ENCODE measurements at places on chromosomes 12 and 14. TPM values are rescaled to one million over a fixed set of nuclear protein-coding genes. Genes with fewer than 3 reads are reported as not detected.

C14orf39 gene
- not detected for total RNA-seq

MYH6 gene
- total RNA-seq = 2.1 TPM

SYT10 gene
- total RNA-seq = not detected

AQP6 gene
- not detected for total RNA-seq

STAC3 gene
- total RNA-seq = 4.2 TPM

DIO2 gene
- not detected for total RNA-seq

DNA sequence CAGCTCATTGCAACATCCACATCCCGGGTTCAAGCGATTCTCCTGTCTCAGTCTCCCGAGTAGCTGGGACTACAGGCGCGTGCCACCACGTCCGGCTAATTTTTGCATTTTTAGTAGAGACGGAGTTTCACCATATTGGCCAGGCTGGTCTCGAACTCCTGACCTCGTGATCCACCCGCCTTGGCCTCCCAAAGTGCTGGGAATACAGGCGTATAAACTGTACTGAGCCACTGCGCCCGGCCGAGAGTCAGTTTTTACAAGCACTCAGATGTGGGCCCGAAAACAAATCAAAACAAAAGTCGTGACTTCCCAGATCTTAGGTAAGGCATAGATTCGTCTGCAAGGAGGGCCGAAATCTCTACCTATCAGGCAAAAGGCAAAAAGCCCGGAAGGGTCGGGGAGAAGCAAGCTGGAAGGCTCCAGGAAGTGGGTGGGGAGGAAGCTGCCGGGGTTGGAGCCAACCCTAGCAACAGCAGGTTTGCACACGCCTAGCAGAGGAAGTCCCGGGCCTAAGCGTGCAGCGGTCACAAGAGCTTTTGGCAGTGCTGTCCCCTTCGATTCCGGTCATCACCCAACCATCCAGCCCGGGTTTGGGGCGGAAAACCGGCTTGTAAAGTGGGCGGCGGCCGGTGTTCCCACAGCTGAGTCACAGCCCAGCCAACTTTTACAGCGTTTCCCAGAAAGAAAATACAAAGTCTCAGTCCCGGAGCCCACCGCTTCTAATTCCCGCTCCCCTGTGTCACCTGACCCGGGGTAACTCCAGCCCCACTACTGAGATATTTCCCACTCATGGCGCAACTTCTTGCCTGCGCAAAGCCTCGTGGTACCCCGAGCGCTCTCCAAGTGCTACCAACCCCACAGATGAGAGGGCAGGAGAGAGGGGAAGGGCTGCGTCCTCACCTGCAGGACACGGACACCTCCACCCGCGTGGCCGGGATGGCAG is 583 bp downstream of the CPNE8 start:
- peak overlapping the region; percentile 98 for H3K4me3 ChIP-seq
- H3K27ac ChIP-seq = peak overlapping the region; percentile 62
- peak; percentile 50 for DNase-seq
- peaks cover 32% of the 10 kb centered on the region for H3K4me1 ChIP-seq
- no peaks in the 10 kb centered on the region for H3K36me3 ChIP-seq
- H3K27me3 ChIP-seq = peaks cover 21% of the 10 kb centered on the region

DNA sequence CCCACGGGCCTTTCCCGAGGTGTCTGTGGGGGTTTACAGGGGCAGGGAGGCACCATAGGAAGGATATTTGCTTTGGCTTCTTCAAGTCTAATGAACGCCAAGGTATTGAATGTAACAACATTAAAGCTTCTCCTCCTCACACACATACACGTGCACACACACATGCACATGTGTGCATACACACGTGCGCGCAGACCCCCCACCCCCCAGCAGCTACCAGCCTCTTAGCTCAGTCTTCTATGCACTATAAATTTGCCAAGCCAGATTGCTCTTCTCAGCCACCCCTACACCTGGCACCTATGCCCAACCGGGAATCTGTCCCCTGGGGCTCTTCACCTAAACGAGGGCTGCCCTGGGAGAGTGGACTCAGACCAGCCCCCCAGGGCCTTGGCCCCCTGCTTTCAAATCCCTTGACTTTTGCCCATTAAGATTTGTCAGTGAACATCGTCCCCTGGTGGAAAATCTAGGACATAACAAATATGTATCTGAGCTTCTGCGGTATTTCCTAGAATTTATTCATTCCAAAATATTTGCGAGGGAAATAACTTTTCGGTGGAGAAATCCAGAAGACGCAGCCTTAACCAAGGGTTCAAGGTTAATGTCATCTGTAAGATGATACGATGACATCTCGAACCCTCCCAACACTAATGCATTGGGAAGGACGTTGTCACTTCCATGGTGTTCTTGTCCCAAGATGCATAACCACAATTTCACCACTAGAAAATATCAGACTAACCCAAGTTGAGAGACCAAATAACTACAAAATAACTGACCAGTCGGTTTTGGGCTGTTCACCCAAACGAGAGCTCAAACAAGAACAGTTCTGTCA is 330.4 kb downstream of the MED13L start:
- no peaks in the 10 kb centered on the region for H3K36me3 ChIP-seq
- peak overlapping the region; percentile 12 for H3K27ac ChIP-seq
- no peak for DNase-seq
- no peaks in the 10 kb centered on the region for H3K4me1 ChIP-seq

GRCh38 chr12:1801303-1801975 is 18.9 kb upstream of the LRTM2 start:
- DNase-seq = no peak
- H3K27me3 ChIP-seq = no peaks in the 10 kb centered on the region
- H3K4me3 ChIP-seq = no peak overlapping the region
- peaks cover 8% of the 10 kb centered on the region for H3K4me1 ChIP-seq
- H3K36me3 ChIP-seq = no peaks in the 10 kb centered on the region
- no peak overlapping the region for H3K27ac ChIP-seq

DNA sequence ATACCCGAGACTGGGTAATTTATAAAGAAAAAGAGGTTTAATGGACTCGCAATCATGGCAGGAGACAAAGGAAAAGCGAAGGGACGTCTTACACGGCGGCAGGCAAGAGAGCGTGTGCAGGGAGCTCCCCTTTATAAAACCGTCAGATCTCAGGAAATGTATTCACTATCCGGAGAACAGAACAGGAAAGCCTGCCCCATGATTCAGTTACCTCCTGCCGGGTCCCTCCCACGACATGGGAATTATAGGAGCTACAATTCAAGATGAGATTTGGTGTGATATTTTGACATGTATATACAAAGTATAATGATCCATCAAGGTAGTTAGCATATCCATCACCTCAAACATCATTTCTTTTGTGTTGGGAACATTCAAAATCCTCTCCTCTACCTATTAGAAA is 2.3 kb upstream of the CDCA4 start:
- H3K4me1 ChIP-seq = peaks cover 72% of the 10 kb centered on the region
- no peaks in the 10 kb centered on the region for H3K27me3 ChIP-seq
- DNase-seq = no peak
- H3K36me3 ChIP-seq = peaks cover 8% of the 10 kb centered on the region
- H3K4me3 ChIP-seq = peak overlapping the region; percentile 98

DNA sequence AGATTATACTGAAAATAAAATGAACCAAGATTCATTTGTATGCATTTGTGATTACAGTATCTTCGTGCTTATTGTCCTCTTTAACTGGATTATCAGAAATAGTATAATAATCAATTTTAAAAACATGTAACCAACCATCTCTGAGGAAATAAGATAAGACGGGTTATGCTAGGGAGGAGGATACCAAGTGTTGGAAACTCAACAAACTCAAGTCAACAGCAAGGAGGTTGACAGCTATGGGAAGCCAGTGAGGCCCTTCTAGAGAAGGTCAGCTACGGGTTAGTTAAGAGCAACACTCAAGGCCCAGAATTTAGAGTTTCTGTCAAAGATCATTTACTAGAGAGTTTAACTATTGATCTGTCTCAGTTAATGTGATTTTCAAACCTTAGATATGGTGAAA is 137.2 kb downstream of the PDZRN4 start:
- no peak for DNase-seq
- H3K36me3 ChIP-seq = no peaks in the 10 kb centered on the region
- no peaks in the 10 kb centered on the region for H3K4me1 ChIP-seq
- no peak overlapping the region for H3K4me3 ChIP-seq
- H3K27ac ChIP-seq = no peak overlapping the region

- H3K27me3 ChIP-seq = no peaks in the 10 kb centered on the region
- no peaks in the 10 kb centered on the region for H3K36me3 ChIP-seq
- H3K4me3 ChIP-seq = no peak overlapping the region
- H3K27ac ChIP-seq = no peak overlapping the region
- peaks cover 6% of the 10 kb centered on the region for H3K4me1 ChIP-seq
These were observed 39.8 kb upstream of the FBXO33 start for GRCh38 chr14:39472078-39472477.

DNA sequence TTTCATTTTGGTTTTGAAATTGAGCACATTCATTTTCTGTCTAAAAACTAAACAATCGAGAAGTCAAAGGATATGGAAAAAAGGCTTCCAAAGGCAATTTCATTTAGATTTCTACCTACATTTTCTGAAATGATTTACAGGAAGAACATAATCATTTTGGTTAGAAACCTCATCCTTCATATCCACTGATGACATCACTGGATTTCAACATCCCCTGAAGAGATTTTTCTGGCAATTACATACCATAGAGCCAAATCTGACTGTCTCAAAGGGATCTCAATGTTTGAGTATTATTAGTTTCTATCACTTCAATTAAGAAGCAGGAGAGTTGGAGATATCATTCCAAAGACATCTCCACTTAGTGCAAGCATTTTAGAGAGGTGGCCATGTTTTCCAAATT is 137.8 kb downstream of the TTC7B start:
- no peak overlapping the region for H3K4me3 ChIP-seq
- DNase-seq = no peak
- H3K27ac ChIP-seq = peak overlapping the region; percentile 100
- H3K27me3 ChIP-seq = no peaks in the 10 kb centered on the region
- no peaks in the 10 kb centered on the region for H3K36me3 ChIP-seq

DNA sequence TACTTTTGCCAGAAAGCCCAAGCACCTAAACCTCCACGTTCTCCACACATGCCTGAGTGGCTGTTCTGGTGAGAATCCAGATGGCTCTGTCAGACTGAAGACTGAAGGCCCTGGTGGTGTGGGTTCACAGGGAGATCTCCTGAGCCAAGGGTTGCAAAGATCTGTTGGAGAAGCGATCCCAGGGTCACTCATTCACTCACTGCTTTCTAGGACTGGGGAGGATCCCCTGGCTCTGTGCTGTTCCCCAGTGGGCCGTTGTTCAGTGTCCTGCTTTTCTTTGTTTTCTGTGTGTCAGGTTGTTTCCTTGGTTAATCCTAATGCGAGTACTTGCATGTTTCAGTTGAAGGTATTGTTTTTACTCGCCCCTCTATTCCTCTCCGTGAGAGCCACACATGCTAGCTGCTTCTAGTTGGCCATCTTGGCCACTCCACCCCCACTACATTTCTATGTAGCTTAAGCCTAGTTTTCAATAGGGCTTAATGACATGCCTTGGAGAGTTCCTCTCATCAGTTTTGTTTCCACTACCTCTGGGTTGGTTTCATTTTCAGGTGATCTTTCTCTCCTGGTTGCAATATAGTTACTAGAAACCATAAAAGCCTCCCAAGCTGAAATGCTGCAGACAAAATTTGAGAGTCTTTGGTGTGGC is 144.5 kb upstream of the SLC38A2 start:
- H3K4me3 ChIP-seq = peak overlapping the region; percentile 71
- peak overlapping the region; percentile 94 for H3K27ac ChIP-seq
- DNase-seq = peak; percentile 39
- peaks cover 12% of the 10 kb centered on the region for H3K36me3 ChIP-seq

DNA sequence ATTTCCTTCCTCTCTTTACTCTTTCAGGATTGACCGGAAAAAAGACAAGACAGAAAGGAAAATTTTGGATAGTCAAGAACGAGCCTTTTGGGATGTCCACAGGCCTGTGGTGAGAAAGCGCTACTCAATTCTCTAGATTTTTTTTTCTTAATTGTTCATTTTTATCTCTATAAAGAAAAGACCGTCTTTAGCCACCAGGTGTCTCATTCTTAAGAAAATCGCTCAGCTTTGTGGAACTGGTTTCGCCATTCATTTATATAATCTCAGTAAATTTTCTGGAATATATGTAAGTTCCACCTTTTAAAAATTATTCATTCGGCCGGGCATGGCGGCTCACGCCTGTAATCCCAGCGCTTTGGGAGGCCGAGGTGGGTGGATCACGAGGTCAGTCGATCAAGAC is 421.1 kb downstream of the DPF3 start:
- peaks cover 6% of the 10 kb centered on the region for H3K27me3 ChIP-seq
- peaks cover 23% of the 10 kb centered on the region for H3K4me1 ChIP-seq
- no peak overlapping the region for H3K27ac ChIP-seq
- DNase-seq = no peak
- H3K4me3 ChIP-seq = no peak overlapping the region
- H3K36me3 ChIP-seq = no peaks in the 10 kb centered on the region

DNA sequence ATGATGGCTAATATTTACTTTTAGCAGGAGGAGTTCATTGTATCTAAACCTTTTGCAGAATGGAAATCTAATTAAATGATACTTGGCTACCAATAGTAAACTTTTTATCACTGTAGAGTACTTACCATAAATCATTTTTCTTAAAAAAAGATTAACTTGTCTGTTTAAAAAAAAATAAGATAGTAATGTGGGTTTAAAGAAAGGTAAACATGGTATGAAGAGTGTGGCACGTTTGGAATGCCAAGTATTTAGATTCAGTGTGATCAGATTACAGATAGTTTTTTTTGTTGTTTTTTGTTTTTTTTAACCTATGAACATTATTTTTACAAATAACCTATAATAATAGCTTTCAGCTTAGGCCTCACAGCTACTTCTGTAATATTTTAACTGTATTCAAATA is 25.8 kb downstream of the KTN1 start:
- H3K27ac ChIP-seq = no peak overlapping the region
- H3K4me1 ChIP-seq = peaks cover 24% of the 10 kb centered on the region
- DNase-seq = no peak
- H3K27me3 ChIP-seq = no peaks in the 10 kb centered on the region

GRCh38 chr12:123050913-123051312 is 70.4 kb downstream of the ARL6IP4 start:
- no peak for DNase-seq
- H3K27me3 ChIP-seq = no peaks in the 10 kb centered on the region
- peaks cover 26% of the 10 kb centered on the region for H3K4me1 ChIP-seq
- H3K4me3 ChIP-seq = no peak overlapping the region
- H3K27ac ChIP-seq = no peak overlapping the region
- no peaks in the 10 kb centered on the region for H3K36me3 ChIP-seq

DNA sequence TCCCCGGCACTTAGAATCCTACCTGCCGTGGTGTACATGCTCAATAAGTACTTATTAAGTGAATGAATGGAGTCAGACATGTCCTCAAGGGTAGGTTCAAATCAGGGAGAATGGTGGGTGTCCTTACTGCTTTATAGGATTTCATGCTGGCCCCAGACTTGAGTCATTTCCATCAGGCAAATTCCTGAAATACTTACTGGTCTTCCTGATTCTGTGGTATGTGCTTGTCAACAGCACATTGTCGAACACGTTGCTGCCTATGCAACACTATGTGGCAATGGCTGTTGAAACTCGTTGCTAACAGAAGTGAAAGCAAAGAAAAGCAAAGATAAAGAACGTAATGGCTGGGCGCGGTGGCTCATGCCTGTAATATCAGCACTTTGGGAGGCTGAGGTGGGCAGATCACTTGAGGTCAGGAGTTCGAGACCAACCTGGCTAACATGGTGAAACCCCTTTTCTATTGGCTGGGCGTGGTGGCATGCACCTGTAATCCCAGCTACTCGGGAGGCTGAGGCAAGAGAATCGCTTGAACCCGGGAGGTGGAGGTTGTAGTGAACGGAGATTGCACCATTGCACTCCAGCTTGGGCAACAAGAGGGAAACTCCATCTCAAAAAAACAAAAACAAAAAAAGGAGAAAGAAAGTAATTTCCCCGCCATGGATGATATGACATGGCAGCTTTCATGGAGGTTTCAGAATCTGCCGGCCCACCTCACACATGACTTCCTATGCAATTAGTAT is 214.9 kb downstream of the ZFP36L1 start:
- no peaks in the 10 kb centered on the region for H3K36me3 ChIP-seq
- H3K4me1 ChIP-seq = no peaks in the 10 kb centered on the region
- no peaks in the 10 kb centered on the region for H3K27me3 ChIP-seq
- no peak overlapping the region for H3K4me3 ChIP-seq
- H3K27ac ChIP-seq = no peak overlapping the region

Measured in activated T-cell treated with anti-CD3 and anti-CD28 coated beads, Interleukin-2, amount 50 U/mL, for 72 hours (primary cell).